HepG2 (cell line): ENCODE measurements at places on chromosomes 5 and 9. TPM values are rescaled to one million over a fixed set of nuclear protein-coding genes. Genes with fewer than 3 reads are reported as not detected.

The CDH18 gene
- not detected in 2 replicates for total RNA-seq

The SAXO1 gene
- total RNA-seq = not detected in 2 replicates

- no peak for DNase-seq
Measured at GRCh38 chr5:107127878-107128277, 542.9 kb downstream of the EFNA5 start.

The RNF183 gene
- total RNA-seq = 0.13 TPM in 1 of 2 replicates, not detected in the other

The AK8 gene
- not detected in 2 replicates for total RNA-seq

DNA sequence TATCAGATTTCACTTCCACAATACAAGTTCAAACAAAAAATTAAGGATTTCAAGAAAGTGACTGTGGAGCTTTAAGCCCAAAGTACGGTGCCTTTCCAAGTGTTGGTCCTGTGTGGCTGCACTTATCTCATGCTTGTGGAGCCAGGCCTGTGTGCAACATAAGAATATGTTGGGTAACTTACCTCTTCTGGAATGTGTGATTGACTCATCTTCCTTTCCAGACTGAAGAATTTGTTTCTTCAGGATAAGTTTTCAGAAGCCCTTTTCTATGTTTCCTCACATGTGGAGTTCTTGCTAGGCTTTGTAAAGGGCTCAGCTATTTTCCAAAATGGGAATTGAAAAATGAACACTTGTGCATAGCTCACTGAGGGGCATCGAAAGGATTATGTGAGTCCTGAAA, 485.1 kb upstream of the PAPPA start:
- DNase-seq = no peak

The LRRC19 gene
- total RNA-seq = not detected in 2 replicates

The KIF27 gene
- 4.1 and 4.4 TPM in 2 replicates for total RNA-seq

- no peak for DNase-seq
Measured at GRCh38 chr5:127863161-127863560, 160.0 kb downstream of the CCDC192 start.

The OR13C8 gene
- not detected in 2 replicates for total RNA-seq

GRCh38 chr5:34680896-34681295, 24.8 kb downstream of the RAI14 start:
- no peak for DNase-seq

The GGTA1 gene
- total RNA-seq = not detected in 2 replicates

DNA sequence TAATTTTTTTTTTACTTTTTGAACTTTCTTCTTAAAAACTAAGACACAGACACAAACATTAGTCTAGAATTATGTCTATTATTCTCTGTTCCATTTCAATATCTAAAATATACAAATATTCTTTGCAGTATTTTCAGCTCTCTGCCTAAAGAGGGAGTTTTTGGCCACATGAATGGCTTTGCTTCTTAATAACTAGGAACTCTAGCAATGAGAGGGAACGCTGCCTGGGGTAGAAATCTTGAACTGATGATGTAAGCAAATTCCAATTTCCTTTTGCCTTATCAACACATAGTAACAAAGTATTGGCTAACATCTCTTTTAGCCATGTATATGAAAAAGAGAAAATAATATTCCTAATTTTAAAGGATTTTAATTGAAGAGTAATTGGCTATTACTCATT, 51.9 kb downstream of the SLC25A46 start:
- DNase-seq = no peak

GRCh38 chr5:123790226-123790625, 278.2 kb downstream of the CSNK1G3 start:
- no peak for DNase-seq

The HEMGN gene
- not detected in 2 replicates for total RNA-seq

The PCDHGA6 gene
- 0.13 and 0.33 TPM in 2 replicates for total RNA-seq
